SW480 (cell line): ENCODE measurements at places on chromosomes 4 and X.

GRCh38 chr4:174591243-174592021, 69.1 kb upstream of the HPGD start:
- DNase-seq = no peak

GRCh38 chr4:186693159-186693815, 30.4 kb downstream of the FAT1 start:
- no peak for DNase-seq

DNA sequence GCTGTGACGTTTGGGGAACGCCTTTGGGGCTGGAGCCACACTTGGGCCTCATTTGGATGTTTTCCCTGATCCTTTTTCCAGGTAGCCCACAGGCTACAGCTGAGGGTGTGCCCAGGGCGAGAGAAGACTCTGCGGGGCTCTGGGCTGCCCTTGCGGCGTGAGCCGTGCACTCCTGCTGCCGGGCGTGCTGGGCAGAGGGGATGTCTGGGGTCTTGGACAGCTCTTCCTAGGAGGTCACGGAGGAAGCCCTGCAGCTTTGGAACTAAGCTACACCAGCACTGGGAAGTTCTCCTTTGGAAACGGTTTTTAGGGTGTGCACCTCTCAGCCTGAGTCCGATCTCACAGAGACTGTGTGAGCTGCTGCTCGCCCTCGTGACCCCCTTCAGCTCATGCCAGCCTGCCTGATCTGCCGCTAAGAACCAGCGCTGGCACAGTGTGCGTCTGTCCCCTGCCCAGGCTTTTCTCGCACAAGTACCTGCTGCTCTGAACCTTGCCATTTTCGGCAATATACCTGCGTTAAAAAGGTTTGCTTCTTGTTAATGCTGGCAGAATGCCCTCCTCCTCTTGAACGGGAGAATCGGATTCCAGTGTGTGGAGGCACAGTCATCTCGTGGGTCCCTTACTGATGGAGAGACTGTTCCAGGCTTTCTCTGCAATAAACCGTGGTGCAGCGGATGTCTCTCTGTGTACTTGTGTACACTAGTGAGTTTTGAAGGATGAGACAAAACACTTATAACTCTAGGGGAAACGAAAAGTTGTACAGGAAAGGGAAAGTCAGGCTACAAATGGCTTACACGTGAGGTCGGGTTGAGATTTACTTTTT, 14.3 kb downstream of the MSANTD1 start:
- DNase-seq = no peak

DNA sequence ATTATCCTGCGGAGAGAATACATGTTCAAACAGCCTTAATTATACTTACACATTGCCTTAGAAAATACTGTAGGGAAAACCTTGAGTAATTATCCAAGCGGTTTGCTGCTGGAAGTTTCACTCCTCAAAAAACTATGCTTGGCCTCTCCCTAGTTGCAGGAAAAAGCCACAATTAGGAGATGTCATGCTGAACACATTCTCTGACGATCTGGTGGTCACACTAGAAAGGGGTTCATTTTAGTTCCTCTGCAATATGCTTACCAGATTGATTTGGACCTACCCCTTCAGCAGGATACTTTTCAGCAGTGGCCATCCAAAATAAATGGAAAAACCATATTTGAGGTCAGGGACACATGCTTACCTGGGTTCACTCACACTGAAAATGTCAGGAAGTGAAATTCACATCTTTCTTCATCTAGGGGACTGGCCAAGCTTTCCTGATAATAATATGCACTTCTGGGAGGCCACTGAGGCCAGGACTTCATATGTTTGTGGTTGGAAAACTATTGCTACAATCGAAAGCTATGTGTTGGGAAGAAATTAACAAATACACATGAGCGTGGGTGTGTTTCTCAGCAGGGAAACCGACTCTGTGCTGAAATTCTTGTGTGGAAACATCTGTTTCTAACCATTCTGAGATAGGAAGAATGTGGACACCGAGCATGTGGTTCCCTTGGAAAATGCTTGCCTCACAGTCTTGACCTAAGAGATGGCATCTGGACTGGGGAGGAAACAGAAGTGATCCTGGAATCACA, 68.8 kb downstream of the ATXN3L start:
- DNase-seq = no peak

DNA sequence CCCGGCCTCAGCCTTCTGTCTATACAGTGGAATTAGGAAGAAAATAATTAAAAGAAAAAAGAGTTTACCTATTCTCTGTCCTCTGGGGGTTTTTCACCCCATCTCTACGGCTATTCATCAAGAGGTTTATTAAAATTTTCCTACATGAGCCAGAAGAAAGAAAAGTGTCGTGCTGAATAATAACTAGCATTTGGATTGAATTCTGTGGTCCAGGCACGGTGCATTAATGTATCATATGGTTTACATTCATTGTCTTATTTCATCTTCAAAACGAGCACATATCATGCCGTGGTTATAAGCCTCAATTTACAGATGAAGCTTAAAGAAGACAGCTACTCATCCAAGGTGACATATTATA, 5.4 kb upstream of the NAA15 start:
- no peak for DNase-seq

GRCh38 chrX:95058815-95059214, 1384.8 kb downstream of the FAM133A start:
- no peak for DNase-seq

DNA sequence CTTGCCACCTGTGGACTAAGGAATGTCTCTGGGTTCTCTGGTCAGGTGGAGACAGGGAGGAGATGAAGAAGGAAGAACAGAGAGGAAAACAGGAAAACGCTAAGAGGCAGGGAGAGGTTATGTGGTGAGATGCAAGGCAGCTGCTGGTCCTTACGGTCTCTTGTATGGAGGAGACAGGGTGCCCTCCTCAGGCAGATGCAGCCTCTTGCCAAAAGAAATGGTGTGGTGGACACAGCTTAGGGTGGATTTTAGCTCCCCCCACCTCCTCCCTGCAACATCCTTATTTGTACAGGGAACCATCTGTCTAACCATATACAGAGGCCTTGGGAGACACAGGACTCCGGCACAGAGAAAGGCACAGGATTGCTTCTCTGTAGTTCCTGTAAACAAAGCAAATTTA, 9.7 kb downstream of the OCIAD2 start:
- no peak for DNase-seq

DNA sequence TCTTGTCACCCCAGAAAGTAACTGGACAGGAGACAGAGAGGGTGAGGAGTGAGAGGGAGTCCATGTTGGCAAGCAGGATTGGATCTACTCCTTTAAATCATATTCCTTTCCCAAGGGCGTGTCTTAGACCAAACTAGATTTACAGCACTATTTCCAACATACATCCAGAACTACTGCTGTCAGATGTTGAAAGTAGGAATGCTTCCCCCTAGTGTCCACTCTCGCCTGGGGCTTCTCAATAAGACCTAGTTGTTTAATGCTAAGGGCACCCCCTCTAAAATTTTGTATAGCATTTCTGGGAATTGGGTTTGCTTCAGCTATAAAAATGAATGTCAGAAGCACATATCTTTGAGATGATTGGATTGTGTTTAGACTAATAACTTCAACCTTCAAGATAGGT, 13.3 kb downstream of the OFD1 start:
- DNase-seq = peak; percentile 39

- DNase-seq = no peak
These were observed 840 bp downstream of the GRID2 start for GRCh38 chr4:92304606-92305005.

DNA sequence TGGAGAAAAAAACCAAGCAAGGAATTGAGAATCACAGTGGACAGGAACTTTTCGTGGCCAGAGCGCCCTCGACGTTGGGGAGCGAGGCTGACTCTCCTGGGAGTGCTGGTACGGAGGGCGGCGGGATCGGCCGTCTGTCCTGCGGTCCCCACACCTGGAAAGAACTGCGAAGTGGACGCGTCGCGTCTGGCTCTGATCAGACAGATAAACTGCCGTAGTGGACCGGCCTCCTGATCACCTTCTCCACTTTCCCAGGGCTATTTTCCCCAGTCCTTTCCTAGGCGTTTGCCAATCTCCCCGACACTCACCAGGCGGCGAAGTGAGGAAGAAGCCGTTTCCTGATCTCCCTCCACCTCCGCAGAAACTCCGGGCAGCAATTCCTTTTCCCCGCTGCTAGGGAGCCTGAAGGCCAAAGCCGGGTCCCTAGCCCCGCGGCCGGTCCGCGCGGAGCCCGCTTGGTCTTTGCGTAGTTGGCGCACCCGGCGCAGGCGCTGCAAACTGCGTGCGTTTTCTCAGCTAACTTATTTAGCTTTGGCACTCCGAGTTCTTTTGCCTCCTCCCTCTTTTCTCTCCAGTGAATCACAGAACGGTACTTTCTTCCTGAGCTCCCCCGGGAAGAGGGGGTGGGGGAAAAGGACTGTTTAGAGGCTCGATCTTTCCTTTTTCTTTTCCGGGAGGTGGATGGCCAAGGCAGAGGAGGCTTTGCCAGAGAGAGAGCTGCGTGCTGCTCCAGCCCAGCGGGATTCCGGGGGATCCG, at the start of gene ARSJ:
Gene ARSJ (minus strand): TSS at position 500 of the 757 bp plus-strand sequence. CDS start 813 bp downstream, outside the sequence.
- DNase-seq = peak; percentile 32

- DNase-seq = peak; percentile 20
These were observed 755 bp downstream of the ANKRD17 start for GRCh38 chr4:73257651-73258435.

- DNase-seq = no peak
These were observed 190.6 kb downstream of the PTTG2 start for GRCh38 chr4:38150766-38151165.

DNA sequence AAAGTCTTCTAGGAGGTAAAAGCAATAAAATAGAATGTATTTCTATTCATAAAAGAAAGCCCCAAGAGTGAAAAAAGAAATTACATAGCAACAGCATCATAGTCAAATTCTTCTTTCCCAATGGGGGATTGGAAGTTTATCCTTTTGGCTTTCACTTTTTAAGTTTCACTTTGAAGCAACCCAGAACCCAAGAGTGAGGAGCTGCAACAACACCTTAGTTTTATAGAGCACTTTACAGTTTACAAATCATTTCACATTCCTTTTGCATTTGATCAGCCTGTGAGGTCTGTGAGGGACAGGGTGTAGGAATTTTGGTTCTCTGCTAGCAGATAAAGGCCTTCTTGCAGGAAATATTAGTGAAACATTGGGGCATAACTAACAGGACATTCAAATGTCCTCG, 112.0 kb upstream of the NDP start:
- DNase-seq = no peak

- DNase-seq = no peak
These were observed 30.3 kb upstream of the IL13RA2 start for GRCh38 chrX:115047715-115048114.

DNA sequence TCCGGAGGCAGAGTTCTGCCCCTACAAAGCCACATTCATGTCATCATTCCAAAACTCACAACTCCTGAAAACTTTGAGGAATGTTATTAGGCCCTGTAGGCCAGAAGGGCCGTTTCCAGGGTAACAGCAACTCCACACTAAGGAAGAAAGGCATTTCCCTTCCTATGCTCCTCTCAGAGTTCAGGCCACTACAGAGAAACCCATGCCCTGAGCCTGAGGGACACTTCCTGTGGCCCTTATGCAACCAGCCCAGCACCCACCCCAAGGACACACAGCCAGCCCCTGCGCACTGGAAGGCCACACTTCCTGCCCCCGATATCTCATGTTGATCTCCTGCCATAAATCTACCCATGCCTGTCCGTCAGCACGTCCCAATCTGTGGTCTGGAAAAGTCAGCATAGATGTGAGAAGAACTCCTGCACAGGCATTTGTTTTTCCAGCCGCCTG, 289.3 kb downstream of the BCOR start:
- no peak for DNase-seq

DNA sequence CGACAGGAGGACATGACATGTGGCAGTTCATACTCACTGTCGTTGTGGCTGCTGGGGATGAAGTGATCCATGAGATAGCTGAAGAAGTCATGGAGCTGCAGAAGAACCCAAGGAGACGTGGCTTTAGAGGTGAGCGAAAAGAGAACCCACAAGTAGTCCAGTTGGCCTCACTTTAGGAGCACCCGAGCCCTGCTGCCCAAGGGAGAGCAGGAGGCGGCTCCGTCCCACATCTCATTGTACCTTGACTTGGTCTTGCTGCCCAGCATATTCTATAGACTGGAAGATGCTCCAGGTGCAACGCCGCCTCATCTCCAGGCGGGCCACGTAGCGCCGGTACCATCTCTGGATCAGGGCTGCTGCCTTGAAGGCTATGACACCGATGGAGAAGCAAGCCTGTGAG, 10.6 kb downstream of the PPEF2 start:
- no peak for DNase-seq

GRCh38 chr4:66340286-66340893, 670.1 kb upstream of the EPHA5 start:
- no peak for DNase-seq

- no peak for DNase-seq
These were observed 60.5 kb upstream of the MCUB start for GRCh38 chr4:109499513-109499912.

DNA sequence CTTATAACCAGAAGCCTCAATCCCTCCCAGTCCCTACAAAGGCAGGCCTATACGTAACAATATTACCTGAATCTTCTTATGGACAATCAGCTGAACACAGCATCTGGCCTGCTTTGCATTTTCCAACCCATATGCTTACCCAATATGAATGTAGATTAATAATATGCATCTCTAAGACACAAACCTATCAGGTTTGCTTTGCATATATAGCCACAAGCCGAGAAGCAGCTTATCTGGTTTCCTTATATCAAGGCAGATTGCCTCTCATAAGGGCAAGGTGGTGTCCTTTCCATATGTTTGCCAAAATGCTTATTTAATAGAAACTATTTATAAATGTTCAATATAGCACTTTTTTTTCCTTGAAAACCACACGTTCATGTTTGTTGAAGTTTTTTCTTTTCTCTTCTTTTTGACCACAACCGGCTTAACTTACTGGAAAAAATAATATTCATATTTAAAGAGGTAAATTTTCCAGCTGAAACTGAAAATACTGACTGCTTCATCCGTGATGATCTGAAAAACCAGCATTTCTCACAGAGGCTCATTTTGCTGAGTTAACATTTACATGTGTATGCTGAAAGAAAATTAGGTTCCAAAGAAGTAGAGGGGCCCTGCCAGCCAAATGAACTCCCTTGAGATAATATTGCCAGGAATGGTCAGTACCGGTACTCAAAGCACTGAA, 3.8 kb downstream of the IL21 start:
- DNase-seq = no peak

- DNase-seq = no peak
These were observed 31.6 kb downstream of the TKTL1 start for GRCh38 chrX:154327038-154327820.

GRCh38 chr4:127304356-127304755, 328.4 kb upstream of the INTU start:
- DNase-seq = no peak

- no peak for DNase-seq
These were observed 492.8 kb upstream of the NR3C2 start for GRCh38 chr4:148934926-148935578.

GRCh38 chr4:6616087-6616995, 24.1 kb upstream of the MRFAP1 start:
- no peak for DNase-seq

DNA sequence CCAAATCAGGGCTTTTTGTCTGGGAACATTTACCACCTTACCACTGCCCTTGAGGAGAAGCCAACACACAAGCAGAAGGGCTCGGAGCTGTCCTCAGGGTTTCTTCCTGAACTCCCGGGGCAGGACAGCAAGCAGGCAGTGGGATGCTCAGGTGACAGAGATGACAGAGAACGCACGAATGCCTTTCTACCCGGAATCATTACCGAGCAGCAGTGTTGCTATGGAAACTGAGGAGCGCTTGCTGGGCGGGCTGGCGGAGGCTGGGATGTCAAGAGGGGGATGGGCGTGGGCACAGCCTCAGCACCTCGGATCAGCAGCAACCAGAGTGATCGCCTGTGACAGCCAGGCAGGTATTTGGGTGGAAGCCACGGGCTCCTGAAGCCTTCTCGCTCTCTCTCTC, 17.8 kb downstream of the SSR4 start:
- DNase-seq = no peak

GRCh38 chr4:118909173-118909956, 20.7 kb downstream of the SYNPO2 start:
- DNase-seq = no peak
